ENCODE measurements at places on chromosomes 4 and X.

DNA sequence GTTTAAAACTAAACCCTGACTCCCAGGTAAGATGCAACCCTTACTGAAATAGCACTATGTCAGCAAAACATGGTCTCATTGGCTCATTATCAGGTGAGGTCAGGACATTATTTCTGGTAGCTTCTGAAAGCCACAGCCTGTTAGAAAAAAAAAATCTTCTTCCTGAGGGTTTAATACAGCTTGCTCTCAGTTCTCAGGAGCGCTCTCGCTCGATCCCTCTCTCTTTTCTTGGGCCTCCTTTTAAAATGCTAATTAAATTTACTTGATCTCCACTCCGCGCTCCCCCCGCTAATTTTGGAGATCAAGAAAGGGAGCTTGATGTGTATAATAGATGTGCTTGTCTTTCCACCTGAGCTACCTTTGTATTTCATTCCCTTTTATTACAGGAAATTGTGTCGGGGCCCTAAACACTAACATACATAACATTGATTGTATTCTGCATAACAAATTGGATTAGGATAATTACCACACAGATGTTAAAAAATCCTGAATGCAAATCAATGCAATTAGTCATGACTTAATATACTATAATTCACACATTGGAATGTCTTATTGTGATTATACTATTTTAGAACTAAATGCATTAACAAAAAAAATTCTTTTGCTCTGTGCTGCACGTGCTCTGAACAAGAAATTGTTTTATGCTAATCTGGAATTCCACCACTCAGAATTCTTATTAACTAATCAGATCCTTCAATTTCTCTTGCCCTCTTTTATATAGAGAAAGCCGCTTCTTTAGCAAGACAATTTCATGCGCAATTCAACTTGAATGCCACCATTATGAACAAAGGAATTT lies 101.6 kb upstream of the TEX13D start:
- no peak for DNase-seq

DNA sequence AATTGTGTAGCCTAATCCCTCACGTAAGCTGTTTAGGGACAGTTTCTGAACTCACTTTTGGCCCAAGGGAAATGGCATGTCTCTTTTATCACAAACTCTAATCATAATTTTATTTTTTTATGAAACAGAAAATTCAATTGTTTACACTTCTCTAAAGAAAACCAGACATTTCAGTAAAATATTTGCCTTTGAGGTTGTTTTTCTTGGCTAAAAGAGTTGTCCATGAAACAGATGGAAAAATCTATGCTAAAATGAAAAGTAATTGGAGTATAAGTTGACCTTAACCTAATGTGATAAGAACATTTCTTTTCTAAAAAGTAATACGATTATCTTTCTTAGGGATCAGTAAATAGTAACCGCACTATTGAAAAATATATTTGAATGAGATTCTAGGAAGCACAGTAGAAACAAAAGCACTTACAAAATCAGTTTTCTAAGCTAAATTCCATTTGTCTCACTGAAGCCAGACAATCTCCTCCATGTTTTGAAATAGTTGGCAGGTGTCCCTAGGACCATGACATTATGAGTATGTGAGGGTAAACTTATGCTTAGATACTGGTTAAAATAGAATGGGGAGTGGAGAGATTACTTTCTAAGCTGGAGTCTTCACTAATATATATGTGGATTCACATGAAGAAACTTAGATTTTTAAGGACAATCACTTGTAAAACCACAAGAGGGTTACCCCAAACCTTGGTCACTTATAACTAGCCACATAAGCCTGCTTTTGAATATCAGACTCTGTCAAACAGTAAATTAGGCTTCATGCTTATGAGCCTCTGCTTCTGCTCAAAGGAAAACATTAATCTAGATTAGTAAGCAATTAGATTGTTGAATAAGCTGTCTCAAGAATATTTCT lies 20.1 kb upstream of the TET2 start:
- no peak for DNase-seq

DNA sequence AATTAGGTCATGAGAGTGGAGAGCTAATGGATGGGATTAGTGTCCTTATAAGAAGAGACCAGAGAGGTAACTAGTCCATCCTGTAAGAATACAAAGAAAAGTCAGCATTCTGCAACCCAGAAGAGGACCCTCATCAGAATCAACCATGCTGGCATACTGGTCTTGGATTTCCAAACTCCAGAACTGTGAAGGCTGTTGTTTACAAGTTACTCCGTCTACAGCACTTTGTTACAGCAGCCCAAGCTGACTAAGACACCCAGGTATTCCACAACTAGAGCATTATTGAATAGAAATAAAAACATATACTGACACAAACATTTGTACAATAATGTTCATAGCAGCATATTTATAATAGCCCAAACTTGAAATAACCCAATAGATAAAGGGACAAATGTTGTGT lies 9.2 kb downstream of the TMEM156 start:
- DNase-seq = no peak

- DNase-seq = no peak
Measured at GRCh38 chrX:94977562-94977961, 1303.6 kb downstream of the FAM133A start.

DNA sequence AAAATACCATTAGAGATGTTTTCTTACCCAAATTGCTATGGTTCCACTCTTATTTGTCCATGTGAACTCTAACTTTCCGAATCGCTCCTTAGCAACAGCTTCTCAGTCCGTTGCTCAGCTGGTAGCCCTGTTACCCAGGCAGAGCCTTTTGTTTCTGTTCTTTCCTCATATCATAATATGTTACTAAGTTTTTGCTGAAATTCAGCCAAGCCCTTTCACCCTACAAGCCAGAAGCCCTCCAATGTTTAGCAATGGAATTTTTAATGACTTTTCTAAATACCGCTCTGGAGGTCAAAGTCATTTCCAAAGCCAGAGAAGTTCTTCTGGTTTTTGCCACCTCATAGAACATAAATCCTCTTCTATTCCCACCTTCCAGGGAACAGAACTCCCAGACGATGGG lies 1029.5 kb downstream of the C4orf33 start:
- no peak for DNase-seq

DNA sequence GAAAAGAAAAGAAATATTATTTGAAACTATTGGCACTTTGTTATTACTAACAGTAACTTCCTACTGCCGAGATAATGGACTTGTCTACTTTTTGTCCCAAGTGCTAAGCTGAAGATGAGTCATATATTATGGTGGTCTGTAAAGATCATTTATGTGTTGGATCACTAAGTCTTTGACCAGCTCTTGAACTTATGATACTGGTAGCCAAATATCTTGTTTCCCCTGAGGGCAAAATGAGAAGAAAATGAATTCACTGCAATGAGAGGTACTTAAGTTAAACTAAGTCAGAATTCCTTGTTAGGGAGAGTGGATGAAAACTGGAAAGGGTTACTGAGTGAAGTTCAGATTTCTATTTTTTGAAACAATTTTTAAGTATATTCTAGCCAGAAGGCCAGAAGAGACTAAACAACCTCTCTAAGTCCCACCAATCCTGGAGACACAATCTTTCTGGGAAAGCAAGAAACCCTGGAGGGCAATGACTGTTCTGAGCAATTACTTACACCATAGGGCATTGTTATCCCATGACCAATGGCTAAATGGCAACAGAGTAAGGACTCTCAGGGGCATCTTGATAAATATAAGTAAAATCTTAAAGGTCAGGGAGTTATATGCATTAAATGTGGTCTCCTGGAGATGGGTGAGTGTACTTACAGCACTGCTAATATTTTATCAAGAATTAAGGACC lies 287.7 kb downstream of the STIM2 start:
- no peak for DNase-seq

DNA sequence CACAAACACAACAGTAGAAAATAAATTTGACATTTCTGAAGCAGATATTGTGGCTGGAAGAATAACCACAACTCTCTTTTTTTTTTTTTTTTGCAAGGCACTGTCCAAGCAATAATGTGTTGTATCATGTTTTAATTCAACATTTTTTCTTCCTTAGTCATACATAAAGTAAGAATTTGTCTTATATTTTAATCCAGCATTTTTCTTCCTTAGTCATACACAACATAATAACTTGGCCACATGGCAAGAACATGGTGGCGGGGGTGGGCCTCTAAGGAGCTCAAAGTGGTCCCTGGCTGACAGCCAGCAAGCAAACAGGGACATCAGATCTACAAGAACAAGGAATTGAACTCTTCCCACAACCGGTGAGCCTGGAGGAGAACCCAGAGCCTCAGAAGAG lies 20.2 kb downstream of the FBXW7 start:
- DNase-seq = no peak

GRCh38 chr4:18388039-18388438 lies 366.5 kb upstream of the LCORL start:
- DNase-seq = no peak

DNA sequence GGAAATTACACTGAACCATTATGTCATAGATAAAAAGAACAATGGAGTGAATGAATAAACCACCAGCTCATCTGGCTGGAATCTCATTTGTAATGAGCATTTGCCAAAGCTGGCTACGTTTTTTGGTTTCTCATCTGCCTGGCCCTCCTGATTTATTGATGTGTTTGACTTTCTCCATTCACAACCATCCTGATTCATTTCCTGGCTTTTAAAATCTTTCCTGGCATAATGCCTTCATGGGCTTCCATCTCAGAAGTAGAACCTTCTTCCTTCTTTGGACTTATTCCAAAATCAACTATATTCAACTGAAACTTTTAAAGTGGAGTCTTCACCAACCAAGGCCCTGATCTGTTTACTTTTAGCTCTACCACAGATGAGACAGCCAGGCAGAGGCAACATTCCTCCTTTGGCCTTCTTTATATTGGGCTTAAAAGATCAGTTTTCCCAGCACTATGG lies 36.0 kb upstream of the ARSJ start:
- no peak for DNase-seq

All from stimulated activated CD8-positive, alpha-beta memory T cell treated with anti-CD3 and anti-CD28 coated beads, Interleukin-7, amount 100 ng/mL, for 4 hours (primary cell).